ENCODE measurements at places on chromosomes 12 and 14.

DNA sequence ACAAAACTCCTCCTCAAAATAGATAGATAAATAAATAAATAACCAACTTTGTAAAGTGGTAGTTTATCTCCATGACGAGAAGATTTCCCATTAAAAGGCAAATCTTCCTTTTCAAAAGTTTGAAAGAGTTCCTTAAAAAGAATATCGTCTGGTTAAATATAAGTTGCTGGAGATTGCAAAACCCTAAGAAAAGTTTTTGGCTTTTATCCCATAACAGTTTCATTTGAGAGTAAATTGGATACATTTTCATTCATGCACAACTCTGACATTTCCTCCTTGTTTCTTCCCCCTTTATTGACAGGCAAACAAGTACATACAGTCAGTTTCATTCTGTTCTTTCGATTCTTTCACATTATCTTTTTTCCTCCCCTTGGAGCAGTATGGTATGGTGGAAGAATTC is 45.4 kb upstream of the BTG1 start:
- peak; percentile 23 for DNase-seq

DNA sequence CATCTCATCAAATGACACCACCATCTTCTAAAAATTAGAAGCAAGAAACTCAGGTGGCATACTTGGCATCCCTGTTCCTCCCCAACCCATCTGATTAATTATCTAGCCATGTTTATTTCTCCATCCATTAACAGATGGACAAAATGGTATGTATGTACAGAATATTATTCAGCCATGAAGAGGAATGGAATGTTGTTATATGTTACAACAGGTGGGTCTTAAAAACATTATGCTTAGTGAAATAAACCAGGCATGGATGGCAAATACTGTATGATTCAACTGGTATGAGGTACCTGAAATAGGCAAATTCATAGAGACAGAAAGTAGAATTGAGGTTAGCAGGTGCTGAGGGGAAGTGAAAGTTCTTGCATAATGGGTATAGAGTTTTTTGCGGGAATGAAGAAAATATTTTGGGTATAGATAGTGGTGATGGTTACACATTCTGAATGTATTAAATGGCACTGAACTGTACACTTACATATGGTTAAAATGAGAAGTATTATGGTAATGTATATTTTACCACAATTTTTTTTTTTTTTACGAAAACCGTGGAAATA is 17.5 kb downstream of the YY1 start:
- DNase-seq = peak; percentile 65

- DNase-seq = no peak
These were observed 132.6 kb downstream of the INSM2 start for GRCh38 chr14:35666429-35667043.

GRCh38 chr12:90953956-90954421 is 987 bp downstream of the CCER1 start:
- DNase-seq = no peak

GRCh38 chr12:128240745-128241144 is 26.2 kb upstream of the TMEM132C start:
- no peak for DNase-seq
